NCI-H1930 (cell line): ENCODE measurements at places on chromosomes 12 and 14.

DNA sequence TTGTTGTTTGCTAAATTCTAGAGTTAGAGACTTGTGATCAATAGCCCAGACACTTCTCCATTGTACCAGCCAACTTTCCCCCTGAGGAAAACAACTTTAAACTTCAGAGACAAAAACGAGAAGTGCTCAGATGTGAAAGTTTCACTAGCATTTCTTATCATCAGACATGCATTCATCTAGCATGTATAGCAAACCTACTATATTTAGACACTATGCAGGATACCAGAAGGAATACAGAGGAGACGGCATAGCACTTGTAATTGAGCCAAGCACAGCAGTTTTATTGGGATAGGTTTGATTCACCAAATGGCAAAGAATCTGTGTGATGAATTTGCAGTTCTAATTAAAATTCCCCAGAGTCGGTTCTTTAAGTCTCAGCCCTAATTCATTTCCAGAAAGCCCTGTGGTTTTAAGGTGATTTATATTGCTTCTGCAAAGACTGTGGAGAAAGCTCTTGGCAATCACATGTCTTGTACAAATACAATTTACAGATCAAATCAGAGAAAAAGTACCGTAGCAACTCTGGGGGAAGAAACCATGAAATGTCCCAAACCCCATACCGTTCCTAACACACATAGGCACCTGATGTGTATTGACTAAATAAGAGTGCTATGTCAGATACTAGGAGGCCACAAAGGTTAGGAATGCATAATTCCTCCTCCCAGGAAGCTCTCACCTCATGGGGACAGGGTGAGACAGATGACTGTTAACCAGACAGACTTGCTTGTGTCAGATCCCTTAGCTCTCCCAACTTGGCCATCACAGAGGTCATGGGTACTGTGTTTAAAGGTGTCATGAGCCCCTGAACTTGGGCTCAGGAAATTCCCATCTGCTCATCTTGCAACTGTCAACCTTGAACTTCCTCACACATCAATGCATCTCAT lies 69.6 kb upstream of the KRAS start:
- DNase-seq = no peak

DNA sequence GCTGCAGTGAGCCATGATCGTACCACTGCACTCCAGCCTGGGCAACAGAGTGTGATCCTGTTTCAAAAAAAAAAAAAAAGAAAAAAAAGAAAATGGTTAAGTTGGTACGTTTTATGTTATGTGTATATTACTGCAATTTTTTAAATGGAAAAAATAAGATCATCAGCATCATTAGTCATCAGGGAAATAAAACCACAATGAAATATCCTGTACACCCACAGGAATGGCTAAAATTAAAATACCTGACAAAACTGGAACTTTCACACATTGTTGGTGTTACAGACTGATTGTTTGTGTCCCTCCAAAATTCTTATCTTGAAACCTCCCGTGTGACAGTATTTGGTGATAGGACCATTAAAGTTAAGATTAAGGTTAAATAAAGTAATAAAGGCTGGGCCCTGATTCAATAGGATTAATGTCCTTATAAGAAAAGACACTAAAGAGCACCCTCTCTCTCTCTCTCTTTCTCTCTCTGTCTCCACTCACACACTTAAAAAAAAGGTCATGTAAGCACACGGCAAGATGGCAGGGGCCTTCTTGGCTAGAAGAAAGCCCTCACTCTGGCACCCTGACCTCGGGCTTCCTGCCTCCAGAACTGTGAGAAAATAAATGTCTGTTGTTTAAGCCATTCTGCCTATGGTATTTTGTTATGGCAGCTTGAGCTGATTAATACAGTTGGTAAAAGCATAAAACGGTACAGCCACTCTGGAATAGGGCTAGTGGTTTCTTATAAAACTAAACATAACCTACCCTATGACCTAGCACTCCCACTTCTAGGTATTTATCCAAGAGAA lies 48.3 kb upstream of the ZFP36L1 start:
- DNase-seq = no peak

DNA sequence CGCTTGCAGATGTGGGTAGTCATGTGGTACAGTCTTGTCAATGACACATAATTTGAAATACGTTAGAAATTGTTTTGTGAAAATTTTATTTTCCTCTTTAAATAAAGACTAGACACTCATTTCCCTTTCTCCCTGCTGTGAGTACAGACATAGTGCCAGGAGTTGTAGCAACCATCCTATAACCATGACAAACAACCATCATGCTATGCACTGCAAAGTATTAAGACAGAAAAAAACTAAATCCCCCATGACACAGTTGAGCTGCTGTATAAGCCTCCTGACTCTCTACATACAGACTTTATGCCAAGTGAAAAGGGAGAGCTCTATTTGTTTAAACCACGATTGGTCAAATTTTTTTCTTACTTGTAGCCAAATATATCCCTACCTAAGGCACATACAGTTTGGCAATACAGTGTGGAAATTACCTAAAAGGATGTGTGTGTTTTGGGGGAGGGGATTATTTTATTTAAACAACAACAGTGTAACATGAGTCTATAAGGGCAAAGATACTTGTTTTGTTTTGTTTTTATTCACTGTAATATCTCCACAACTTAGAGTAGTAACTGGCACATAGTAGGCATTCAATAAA lies 45.0 kb upstream of the KRR1 start:
- DNase-seq = no peak

DNA sequence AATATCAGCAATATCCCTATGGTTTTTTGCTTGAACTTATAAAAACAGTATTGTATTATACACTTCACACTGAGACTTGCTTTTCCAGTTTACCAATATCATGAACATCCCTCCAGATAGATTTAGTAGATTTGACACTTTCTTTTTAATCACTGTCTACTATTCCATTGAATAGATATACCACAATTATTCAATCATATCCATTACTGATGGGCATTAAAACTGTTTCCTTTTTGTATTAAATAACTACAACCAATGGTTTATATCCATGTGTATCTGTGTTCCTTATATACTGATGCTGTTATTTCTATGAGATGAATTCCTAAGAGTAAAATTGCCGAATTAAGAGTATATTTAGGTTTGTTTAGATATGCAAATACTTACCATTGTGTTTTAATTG lies 13.0 kb upstream of the DHRS7 start:
- DNase-seq = no peak

- no peak for DNase-seq
Measured at GRCh38 chr14:61811882-61812346, 49.7 kb downstream of the SNAPC1 start.
